ENCODE measurements at places on chromosomes 7 and 10.

DNA sequence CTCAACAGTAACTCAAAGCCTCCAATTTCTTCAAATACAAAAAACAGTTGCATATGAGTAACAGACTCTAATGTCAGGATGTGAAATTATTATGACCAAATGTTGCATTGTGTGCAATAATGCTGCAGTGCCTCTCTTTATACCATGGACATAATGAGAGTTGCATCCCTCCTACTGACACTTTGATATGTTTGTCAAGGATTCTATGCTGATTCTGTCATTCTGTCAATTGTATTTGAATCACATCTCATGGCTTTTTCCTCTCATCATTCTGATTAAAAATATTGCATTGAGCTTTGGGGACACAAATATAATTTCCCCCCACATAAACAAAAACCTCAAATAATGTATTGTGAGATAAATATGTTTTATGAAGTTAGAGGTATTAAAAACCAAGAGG lies 84.6 kb upstream of the SGCE start:
- DNase-seq, result no peak

DNA sequence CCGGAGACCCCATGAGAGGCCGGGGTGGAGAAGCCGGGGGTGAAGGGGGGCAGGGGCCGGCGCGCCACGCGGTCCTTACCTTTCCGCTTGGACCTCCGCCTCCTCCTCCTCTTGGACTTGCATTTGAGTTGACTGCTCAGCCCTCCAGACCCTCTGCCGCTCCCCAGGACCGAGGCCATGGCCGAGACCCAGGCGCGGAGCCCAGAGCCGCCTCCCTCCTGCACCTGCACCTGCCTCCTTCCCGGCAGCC lies 428 bp downstream of the ADARB2 start:
- DNase-seq, result no peak

- DNase-seq, result no peak
Observed at GRCh38 chr10:4332764-4333458, 493.1 kb upstream of the AKR1E2 start.

DNA sequence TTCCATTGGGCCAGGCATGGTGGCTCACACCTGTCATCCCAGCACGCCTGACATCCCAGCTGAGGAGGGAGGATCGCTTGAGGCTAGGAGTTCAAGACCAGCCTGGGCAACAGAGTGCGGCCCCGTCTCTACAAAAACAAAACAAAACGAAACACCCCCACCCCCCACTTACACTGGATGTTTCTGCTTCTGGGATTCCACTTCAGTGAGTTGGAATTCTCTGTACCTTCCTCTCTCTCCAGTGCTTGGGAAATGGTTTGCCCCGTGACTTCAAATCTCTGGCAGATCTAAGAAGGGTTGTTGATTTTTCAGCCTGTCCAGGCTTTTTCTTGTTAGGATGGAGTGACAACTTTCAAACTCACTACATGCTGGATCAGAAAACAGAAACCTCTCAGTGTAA lies 106.9 kb downstream of the ANLN start:
- no peak for DNase-seq

DNA sequence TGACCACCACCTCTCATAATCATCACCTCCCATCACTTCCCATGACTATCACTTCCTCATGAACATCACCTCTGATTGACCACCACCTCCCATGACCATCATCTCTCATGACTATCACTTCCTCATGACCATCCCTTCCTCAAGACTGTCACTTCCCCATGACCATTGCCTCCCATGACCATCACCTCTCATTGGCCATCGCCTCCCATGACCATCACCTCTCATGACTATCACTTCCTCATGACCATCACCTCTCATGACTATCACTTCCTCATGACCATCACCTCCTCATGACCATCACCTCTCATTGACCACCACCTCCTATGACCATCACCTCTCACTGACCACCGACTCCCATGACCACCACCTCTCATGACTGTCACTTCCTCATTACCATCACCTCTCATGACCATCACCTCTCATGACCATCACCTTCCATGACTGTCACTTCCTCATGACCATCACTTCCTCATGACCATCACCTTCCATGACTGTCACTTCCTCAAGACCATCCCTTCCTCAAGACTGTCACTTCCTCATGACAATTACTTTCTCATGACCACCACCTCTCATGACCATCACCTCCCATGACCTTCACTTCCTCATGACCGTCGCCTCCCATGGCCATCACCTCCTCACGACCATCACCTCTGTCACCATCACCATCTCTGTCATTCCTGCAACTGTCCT lies 51.6 kb downstream of the PDGFA start:
- no peak for DNase-seq

GRCh38 chr7:47577321-47577919 lies 4.5 kb downstream of the TNS3 start:
- no peak for DNase-seq

- DNase-seq, result no peak
Observed at GRCh38 chr10:129135624-129136023, 331.4 kb upstream of the MGMT start.

DNA sequence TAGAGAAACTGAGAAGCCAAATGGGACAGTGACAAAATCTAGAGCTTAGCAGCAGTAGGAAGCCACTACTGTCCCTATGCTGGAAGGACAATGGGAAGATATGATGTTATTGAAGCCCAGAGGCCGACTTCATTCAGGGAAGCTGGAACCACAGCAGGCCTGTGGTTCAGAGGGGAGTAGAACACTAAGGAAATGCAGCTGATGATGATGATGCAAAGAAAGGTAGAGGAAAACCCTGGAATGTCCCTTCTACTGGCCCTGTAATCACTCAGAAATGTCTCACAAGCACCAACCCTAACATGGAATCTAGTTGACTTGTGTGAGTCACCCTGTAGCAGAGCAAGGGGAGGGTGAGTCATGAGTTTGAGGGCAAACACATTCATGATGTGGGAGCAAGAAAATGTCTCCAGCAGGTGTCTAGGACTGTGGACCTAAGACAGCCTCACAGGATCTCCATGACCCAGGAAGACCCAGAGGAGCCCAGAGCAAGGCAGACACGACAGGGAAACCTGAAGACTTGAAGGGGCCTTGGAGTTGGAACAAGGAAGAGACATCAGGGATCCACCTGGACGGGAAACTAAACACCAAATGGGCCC lies 37.0 kb upstream of the LRRC17 start:
- no peak for DNase-seq

- no peak for DNase-seq
Observed at GRCh38 chr7:146146831-146147486, 30.4 kb downstream of the CNTNAP2 start.

- DNase-seq, result no peak
Observed at GRCh38 chr7:142338633-142339501, 81.0 kb upstream of the PRSS58 start.

- DNase-seq, result no peak
Observed at GRCh38 chr10:118986815-118987790, 42.4 kb upstream of the NANOS1 start.

- DNase-seq, result peak; percentile 69
Observed at GRCh38 chr10:67763499-67764011, 67.6 kb upstream of the CTNNA3 start.

- no peak for DNase-seq
Observed at GRCh38 chr10:3750006-3750816, 34.8 kb downstream of the KLF6 start.

- no peak for DNase-seq
Observed at GRCh38 chr7:133830081-133830480, 297.1 kb upstream of the LRGUK start.

DNA sequence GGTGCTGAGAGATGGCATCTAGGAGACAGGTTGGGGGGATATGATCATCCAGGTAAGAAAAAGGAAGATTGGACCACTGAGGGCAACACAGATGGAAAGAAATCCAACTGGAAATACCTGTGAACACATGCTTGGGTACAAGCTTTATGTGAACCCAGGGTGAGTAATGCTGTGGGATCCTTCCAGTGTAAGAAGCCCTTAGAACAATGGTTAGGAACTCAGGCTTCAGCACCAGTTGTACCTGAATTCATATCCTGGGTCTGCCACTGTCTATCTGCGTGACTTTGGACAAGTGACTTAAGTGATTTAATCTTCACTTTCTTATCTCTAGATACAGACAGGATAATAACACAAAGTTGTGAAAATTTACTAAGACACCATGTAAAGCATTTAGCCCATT lies 131.0 kb downstream of the ST7 start:
- no peak for DNase-seq

GRCh38 chr7:51261950-51262795 lies 54.4 kb downstream of the COBL start:
- no peak for DNase-seq

DNA sequence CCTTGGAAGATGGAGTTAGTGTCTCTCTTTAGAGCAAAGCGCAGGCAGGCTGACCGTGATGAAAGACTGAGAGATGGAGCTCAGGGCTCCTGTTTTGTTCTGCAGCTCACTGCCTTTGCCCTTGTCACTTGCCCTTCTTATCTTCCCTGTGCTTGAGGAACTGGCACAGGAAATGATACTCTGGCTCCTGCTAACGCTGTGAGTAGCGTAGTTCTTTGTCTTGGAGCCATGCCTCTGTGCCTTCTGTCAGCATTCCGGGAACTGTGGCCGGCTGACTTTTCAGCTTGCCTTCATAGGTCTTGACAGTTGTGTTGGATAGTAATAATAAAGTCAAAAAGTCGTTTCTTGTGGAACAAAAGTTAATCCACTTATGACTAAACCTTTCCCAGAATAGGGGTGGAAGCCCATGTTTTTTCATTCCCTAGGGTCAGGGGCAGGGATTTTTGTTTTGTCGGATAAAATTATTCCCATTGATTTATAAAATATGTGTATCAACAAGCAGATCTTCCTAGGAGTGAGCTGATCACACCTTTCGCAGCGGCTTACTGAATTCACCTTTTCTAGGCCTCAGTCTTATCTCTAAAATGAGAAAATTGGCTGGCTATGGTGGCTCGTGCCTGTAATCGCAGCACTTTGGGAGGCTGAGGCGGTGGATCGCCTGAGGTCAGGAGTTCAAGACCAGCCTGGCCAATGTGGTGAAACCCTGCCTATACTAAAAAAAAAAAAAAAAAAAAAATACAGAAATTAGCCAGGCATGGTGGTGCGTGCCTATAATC lies 16.6 kb upstream of the TMEM236 start:
- no peak for DNase-seq

GRCh38 chr7:152737833-152738232 lies 21.7 kb upstream of the ACTR3B start:
- DNase-seq, result no peak

DNA sequence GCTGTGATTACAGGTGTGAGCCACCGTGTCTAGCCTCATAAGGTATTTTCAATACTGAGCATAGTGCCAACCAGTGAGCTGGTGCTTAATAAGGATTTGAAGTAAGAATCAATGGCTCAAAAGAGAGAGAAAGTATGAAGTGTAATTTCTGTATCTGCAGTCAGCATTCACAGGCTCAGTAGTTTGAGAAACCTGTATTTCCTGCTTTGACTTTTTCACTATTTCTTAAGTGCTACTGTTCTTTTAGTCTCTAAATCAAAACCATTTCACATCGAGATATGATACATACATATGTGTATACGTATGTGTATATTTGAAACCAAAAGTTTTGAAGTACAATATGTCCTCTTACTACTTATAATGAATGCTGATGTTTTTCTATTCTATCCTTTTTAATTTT lies 189.9 kb downstream of the PPP1R9A start:
- DNase-seq, result no peak

GRCh38 chr10:73522263-73522662 lies 26.4 kb upstream of the PPP3CB start:
- no peak for DNase-seq

GRCh38 chr7:28389504-28390395 lies 22.6 kb upstream of the CREB5 start:
- DNase-seq, result no peak

DNA sequence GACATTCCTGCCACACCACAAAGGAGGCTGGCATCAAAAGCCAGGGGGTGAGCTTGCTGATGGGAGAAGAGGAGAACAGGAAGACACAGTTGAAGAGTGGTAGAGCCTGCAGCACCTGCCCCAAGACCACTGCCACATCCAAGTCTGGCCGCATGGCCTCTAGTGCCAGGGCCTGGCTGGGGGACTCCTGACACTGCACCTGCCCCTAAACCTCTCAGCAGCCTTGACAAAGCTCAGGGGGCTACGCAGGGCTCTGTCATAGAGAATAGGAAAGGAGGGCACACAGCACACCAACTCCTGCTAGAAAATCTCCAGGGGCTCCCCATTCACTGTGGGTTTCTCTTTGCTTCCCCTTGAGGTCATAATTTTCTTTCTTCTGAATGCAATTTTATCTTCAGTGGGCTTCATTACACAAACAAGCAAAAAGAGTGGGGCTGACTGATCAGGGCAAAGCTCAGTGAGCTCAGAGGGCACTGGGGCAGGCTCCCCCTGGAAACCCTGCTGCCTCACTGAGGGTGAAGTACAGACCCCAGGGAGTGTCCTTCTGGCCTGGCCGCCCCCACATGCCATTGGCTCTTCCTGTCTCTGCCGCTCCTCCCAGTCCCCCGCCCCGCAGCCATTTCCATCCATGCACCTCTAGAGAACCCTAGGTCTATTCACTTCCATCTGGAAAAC lies 37.2 kb downstream of the VOPP1 start:
- DNase-seq, result no peak

GRCh38 chr10:78619115-78619851 lies 449.5 kb upstream of the ZMIZ1 start:
- DNase-seq, result no peak

DNA sequence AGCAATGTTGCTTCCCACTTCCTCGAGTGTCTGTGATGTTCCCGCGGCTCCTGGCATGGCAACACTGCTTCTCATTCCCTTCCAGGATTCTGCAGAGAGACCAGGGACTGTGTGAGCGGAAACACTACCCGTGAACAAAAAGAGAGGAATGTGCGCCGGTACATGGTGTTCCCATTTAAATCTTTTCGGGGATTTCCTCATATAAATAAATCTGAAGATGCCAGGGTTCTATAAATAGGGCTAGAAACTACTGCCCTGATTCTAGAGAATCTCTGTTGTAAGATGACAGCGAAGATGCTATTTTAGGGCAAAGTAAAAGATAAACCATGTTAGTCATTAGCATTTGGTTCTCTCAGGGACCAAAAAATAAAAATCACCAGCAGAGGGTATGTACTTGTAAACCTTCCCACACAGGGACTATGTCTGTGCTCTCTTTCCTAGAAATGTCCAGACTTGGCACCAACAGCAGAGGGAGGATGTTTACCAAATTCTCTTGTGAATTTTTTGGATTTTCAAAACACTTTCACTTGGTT lies 92.2 kb upstream of the DDC start:
- no peak for DNase-seq

GRCh38 chr7:467393-467828 lies 52.2 kb downstream of the PDGFA start:
- no peak for DNase-seq

GRCh38 chr10:49534670-49535381 lies 4.1 kb downstream of the ERCC6 start:
- DNase-seq, result no peak

DNA sequence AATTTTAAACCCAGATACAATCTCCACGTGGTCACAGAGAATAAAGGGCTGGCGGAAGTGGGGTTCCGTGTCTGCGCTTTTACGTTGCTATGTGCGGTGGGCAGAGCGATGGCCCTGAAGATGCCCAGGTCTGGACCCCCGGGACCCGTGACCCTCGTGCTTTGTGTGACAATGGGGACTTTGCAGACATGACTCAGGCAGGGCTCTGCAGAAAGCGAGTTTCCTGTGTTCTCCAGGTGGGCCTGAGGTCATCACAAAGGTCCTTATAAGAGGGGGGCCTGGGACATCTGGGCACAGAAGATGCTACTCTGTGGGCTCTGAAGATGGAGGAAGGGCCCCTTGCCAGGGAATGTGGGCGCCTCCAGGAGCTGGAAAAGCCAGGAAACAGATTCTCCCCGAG lies 95.3 kb downstream of the ELFN1 start:
- no peak for DNase-seq

- DNase-seq, result no peak
Observed at GRCh38 chr7:40885503-40885902, 750.7 kb downstream of the SUGCT start.
